H1 (cell line): ENCODE measurements at places on chromosomes 3 and 15. TPM values are rescaled to one million over a fixed set of nuclear protein-coding genes. Genes with fewer than 3 reads are reported as not detected.

- peak; percentile 90 for DNase-seq
Measured at GRCh38 chr15:89776274-89777072, at the start of gene MESP2. MESP2 (plus strand) TSS chr15:89776332; CDS start chr15:89776358, 26 bp downstream.

DNA sequence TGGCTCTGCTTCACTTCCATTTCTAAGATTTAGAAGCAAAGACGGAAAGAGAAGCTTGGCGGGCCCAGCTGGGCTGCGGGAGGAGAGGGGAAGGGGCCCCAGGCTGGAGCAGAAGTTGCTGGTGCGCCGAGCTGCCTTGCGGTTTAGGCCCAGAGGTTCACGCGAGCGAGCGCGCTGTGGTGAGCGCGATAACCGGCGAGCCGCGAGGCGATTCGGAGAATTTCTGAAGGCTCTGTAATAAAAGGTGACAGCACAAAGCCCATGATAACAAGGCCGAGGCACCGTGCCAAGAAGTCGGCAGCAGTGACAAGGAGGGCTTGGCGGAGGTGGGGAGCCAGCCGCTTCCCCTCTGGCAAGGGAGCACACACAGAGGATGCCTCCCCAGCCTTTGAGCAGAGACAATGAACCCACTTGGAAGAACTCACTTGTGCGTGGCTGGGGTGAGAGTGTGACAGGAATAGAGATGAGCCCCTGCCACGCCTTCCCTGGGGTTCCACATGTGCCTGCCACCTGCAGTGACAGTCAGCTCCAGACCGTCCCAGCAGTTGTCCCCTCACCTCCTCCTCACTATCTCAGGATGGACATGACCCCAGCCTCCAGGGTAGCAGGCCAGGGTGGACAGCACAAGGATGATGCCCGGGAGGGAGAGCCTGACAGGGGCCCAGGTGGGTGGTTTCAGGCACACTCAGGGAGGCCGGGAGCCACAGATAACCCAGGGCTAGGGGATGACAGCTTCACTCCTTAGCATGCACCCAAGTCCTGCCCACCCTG is 315.2 kb downstream of the UACA start:
- no peak for DNase-seq

DNA sequence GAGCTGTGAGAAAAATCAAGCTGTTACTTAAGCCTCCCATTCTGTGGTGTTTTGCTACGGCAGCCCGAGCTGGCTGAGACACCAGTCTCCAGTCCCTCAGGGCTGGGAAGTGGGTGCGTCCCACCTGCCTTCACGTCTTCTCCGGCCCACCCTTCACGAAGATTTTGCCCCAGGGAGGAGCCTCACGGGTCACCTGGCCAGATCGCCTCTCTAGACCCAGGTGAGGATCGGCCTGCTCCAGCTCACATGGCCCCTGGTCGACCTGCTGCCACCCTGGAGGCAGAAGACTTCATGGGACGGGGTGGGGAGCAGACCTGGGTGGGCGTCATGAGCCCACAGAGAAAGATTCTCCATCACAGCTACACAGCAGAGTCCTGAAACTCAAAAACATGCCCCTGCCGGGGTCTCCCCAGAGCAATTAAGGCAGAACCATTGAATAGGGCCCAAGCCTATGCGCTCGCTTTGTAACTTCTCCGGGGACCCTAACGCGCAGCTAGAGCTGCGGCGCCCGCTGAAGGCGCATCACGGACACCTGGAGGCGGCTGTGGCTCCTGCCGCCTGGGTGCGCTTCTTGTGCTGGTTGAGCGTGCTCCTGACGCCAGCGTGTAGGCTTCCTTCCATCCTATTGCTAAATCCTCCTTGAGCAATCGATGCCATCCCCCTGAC is 92.6 kb upstream of the ALDH1A3 start:
- DNase-seq: peak; percentile 38

DNA sequence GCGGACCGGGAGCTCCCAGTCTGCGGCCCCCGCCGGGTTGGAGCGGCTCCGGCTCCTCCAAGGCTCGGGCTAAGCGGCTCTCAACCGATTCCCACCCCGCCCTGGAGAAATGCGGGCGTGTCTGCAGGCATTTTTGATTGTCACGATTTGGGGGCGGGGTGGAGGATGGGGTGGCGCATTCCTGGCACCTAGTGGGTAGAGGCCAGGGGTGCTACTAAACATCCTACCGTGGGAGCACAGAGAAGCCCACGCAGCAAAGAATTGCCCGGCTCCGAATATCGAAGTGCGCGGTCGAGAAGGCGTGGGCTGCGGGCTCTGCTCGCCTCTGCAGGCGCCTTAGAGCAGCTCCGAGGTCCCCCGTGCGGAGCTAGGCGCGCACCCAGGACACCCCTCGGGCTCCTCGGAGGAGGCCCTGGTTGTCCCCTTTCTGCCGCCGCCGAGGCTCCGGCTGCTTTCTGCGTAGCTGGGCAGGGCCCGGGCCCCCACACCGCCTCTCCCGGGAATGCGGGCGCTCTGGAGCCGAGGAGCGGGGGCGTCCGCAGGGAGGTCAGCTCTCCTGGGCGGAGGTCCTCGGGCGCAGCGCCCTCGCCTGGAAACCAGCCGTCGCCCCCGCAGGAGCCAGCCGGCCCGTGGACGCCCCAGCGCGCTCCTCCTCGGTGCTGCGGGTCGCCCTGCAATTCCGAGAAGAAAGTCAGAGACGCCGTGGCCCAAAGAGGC is 16.5 kb upstream of the LAMP3 start:
- DNase-seq: no peak

Gene FHIT
- 0.89 and 1.2 TPM in 2 replicates for polyA plus RNA-seq
